ENCODE measurements at places on chromosomes 1 and 21.
A peak's percentile ranks its signal among the peaks of the same experiment; 100 is the strongest.

- DNase-seq: no peak
These were observed 567.3 kb upstream of the ADAMTS5 start for GRCh38 chr21:27534206-27534605.

DNA sequence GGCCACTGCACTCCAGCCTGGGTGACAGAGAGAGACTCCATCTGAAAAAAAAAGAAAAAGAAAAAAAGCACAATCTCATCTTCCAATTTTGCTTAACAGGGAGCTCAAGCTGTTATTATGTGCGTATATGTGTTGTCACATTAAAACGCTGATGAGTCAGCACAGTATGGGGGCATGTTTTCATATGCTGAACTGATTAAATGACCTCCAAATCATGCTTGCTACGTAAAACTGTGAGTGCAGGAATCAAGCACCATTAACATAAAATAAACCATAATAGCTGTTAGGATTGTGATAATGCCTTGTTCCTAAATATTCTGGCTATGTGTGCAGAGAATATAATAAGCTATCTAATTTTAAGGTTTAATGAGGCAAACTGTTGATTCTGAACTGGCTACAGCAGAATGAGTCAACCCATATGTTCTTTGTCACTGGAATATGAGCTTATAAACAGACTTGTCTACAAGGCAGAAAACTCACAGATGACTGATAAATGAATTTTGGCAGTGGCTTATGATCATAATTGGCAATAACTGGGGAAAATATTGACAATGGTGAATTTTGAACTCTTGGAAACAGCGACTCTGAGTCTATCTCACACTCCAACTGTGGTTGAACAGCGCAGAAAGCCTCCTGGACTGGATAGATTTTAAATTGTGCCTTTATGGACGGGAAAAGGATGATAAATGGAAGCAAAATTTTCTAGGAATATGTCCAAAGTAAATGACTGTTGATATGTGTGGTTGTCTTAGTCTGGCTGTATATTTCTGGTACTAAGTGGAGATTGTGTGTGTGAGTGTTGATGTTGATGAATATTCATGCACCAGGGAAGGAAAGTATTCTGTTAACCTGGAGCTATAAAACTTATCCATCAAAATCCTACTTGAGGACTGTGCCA is 75.5 kb downstream of the VCAM1 start:
- peak; percentile 44 for DNase-seq

DNA sequence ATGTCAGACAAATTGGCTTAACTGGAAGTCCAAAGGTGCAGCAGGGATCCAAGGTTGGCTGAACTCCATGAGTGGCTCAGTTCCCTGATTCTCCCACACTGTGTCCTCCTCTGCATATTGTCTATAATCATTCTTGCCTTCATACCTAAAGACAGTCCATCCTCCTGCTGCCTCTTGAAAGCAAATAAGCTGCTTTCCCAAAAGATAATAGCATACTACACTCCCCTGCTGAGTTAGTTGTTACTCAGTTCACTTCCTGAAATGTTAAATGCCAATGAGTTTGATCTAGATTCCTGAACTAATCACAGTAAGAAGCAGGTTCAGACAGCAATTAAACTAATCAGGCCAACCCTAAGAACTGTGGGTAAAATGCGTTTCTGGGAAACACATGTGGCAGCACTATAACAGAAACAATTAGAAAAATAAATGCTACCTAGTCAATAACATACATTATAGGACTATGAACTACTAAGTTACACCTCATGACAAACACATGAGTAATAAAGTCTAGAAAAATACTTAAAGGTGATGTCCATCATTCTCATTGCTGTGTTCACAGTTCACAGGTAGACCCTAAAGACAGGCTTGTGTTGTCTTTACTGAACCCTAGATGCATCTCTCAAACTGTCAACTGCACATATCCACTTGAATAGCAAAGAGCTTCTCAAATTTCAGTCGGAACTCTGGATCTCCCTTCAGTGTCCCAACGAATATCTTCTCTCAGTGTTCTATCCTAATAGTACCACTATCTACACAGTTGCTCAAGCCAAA is 50.8 kb upstream of the BOLA1 start:
- DNase-seq: peak; percentile 32

DNA sequence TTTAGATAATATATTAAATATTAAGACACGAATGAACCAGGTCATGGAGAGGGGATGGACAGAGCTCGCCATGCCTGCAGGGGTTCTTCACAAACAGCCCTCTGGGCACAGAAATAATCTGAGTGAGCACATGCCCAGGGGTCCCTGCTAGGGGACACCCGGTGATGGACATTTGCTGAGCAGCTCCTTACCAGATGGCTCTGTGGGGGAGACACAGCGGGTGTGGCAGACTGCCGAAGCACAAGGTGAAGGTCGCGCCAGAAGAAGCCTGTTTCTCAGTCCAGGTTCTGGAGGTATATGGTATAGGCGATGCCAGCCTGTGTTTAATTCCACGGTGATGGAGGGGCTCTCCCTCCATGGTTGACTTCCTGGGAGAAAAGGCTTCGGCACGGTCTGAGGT is 9.6 kb downstream of the TRABD2B start:
- no peak for DNase-seq

DNA sequence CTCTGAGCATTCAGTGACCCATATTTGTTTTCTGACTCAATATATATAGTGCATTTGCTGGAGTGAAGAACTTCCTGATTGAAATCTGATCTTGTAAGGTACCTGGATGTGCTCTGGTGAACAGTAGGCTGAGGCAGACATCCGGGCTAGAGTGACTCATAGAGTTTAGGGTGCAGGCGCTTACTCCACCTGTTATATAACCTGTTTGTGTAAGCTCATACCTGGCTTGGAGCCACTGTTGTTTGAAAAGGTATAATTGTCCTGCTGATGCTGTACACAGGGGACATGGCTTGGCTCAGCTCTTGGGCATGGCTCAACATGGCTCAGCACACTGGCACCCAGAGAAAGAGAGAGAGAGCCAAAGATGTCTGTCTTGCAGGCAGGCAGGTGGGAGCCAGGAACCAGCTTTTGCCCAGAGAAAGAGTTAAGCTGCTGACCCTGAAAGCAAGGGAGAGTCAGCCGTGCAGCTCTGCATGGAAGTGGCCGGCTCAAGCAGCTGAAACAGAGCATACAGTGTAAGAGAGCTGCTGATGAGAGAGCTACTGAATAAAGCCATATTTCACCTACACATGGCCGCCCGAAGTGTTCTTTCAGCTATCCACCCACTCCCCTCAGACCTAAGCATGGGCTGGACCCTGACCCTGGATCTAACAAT is 43.2 kb downstream of the GJA5 start:
- peak; percentile 3 for DNase-seq

- DNase-seq: peak; percentile 76
These were observed 2.6 kb downstream of the FUCA1 start for GRCh38 chr1:23865543-23865930.

DNA sequence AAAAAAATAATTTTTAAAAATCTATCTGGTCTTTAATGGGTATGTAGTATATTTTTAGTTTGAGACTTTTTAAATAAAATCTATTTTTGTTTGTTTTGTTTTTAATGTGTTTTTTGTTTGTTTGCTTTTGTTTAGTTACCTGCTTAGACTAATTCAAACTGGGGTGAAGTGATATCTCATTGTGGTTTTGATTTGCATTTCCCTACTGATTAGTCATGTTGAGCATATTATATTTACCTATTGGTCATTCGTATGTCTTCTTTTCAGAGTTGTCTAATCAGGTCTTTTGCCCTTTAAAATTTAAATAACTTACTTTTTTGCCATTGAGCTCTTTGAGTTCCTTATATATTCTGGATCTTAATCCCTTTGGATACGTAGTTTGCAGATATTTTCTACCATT is 20.3 kb downstream of the CD1B start:
- DNase-seq: no peak

GRCh38 chr1:181128592-181129497 is 40.3 kb downstream of the IER5 start:
- DNase-seq: no peak

DNA sequence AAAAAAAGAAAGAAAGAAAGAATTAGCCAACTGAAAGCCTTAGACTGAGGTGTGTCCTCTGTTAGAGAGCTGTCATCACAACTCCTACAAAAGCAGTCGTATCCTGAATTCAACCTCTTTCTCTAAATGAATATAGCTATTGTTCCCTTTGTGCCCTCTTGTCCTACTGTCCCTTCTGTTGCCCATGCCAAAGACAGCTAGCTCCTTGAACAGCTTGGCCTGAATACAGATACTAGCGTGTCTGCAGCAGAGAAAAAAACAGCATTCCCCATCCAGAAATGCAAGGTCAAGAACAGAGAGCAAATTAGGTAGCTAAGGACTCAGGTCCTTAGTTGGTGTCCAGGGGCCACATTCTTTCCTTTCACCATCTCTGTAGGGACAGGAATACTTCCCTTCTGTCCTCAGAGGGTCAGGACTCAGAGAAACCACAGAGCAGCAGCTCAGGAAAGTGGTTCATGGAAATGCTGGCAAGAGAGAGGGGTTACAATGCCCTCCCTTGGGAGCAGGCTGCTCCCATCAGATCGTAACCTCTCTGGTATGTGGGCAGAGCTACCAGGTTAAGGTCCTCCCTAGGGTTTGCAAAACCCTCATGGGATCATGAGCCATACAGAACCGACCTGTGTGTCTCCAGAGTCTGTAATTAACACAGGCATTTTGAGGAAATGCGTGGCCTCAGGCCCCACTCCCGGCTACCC is 1.8 kb upstream of the ZBTB48 start:
- DNase-seq: no peak

DNA sequence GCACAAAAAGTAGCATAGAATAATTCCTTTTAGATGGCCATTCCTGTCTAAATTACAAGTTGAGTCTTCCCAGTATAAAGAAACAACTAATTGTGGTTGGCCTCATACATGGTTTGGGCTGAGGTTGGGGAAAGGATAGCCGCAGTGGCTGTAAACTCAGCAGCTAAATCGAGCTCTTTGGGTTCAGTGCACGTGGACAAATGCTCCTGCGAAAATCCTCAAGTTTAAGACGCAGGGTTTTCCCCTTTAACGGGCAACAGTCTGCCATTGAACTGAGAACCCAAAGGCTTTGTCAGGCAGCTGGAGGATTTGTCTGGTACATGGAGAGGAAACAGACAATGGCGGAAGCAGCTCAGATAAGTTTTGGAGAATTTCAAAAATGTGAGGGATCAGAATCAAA is 331.9 kb downstream of the TGFB2 start:
- no peak for DNase-seq

- no peak for DNase-seq
These were observed 59.0 kb upstream of the CACYBP start for GRCh38 chr1:174940646-174941175.

DNA sequence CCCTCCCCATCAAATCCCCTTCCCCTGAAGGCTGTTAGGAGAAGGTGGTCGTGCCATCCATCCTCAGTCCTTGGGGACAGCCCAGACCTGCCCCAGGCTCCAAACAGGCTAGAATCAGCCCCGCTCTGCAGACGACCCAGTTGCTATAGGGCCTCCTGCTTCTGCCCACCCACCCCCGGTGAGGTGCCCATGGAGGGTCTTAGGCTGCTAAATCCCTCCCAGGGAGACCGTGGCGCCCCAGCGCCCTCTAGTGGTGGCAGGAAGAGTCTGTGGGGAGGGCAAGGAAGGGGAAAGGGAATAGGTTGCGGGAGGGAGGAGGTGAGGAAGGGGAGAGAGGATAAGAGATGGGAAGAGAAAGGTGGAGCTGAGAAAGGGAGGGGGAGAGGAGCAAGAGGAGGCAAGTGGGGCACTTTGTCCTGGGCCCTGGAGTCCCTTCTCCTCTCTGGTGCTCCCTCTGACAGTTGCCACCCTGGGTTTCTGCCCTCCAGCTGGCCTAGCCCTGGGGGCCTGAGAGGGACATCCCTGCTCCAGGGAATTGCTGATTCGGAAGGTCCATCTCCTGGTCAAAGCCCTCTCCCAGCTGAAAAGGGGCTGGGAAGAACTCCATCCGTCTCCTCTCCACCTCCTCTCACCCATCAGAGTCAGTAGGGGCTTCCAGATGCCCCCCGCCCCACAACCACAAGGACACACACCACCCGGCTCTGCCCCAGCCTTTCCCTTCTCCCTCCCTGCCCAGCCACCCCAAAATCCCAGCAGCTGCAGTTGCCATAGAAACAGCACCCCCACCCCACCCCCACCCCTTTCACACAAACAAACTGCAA is 55.4 kb downstream of the CAMK2N1 start:
- DNase-seq: peak; percentile 49

DNA sequence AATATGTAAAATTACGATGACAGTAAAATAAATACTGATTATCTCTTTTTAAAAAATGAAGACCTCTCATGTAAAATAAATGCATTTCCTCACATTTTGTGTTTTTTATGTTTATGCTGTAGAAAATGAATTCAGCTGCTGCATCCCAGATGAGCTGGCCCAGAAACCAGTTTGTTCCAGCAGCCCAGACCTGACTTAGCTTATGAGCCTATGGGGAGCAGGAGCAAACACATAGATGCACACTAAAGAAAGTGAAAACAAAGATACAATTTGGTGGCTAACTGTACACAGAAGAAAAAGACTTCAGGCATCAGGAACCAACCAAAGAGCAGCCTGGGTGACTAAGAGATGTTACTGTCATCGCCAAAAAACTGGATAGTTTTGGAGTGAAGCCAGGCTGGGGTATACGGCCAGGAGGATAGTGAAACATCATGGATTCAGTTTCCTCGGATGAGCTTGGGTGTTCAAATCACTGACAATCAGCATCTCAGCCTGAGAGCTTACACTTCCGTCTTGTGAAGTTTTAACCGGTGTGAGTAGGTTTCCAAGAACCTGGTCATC is 113.9 kb upstream of the BACE2 start:
- DNase-seq: no peak

DNA sequence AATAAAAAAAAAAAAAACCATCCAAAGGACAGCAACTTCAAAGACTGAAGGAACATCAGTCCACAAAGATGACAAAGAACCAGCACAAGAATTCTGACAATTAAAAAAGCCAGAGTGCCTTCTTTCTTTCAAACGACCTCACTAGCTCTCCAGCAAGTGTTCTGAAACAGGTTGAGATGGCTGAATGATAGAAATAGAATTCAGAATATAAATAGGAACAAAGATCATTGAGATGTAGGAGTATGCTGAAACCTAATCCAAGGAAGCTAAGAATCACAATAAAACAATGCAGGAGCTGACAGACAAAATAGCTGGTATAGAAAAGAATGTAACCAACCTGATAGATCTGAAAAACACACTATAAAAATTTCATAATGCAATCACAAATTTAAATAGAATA is 218.2 kb downstream of the GIPC2 start:
- DNase-seq: no peak

- peak; percentile 81 for DNase-seq
These were observed 597 bp downstream of the PKN2 start for GRCh38 chr1:88684482-88685258.

- DNase-seq: no peak
These were observed 10.6 kb downstream of the TNFRSF1B start for GRCh38 chr1:12177156-12177998.

DNA sequence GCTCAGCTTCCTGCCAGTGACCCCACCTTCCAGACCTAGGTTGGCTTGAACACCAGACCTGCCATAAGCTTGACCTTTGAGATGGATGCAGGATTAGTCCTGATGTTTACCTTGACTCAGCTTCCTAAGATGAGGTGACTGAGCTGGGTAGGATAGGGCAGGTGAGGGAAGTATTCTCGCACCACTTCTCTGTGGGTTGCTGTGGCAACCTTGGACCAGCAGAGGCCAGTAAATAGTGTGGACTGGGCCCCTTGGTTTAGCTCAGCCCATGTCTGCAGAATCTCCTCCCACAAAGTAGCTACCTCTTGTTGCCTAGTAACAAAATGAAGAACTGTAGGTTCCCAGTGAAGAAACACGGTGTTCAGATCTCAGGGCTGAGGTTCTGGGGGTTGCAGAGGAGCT is 8.4 kb downstream of the RPS6KA1 start:
- DNase-seq: peak; percentile 47

Data from ELR (cell line).